Right lobe of liver (tissue), 6 donors: ENCODE measurements at places on chromosomes 7 and 10.

- no peak overlapping the region for H3K27ac ChIP-seq
- H3K4me1 ChIP-seq = no peaks in the 10 kb centered on the region
- no peaks in the 10 kb centered on the region for H3K27me3 ChIP-seq
- no peaks in the 10 kb centered on the region for H3K36me3 ChIP-seq
- DNase-seq = no peak
Observed at GRCh38 chr7:64753032-64753431, 41.2 kb upstream of the ZNF138 start.

DNA sequence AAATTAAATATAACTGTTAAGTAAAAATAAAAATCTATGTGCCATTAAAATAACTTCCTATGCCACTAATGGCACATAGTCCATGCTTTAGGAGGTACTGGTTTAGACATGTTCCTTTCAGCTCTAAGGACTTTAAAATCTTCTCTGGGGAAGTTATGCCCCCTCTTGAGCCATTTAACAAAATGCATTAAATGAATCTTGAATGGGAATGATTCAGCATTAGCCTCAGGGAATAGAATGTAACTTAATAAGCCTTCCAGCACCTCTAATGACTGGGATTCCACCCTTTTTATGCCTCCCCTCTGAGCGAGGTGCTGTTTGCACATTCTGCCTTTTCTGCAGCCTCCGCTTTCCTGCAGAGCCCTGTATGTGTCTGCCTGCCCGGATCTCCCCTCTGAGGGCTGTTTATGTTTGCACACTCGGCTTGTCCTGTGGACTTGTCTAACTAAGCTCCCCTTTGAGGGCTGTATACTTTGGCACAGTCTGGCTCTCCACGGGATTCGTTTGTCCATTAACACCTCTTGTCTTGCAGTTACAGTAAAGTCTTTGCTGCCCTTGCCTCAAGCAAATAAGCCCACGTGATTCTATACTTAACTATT is 108.4 kb upstream of the HPS1 start:
- no peaks in the 10 kb centered on the region for H3K27me3 ChIP-seq
- no peak overlapping the region for H3K4me3 ChIP-seq
- no peaks in the 10 kb centered on the region for H3K36me3 ChIP-seq
- no peak for DNase-seq
- H3K4me1 ChIP-seq = no peaks in the 10 kb centered on the region
- H3K27ac ChIP-seq = no peak overlapping the region

DNA sequence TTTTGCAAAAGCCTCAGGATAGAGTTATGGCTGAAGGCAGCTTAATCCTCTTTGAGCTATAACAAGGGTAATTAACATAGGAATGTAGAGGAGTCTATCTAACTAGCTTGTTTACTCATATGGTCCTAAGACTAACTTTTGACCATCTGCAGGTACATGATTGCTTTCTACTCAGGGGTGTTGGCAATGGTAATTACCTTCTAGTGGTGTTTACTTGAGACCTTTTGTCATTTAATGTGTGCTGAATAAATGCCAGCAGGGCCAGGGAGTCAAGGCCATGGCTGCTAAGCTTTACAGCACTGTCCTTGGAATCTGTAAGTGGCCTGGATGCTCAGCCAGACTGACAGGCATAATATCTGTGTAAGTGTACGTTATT is 1325.0 kb downstream of the XPNPEP1 start:
- H3K27ac ChIP-seq = no peak overlapping the region
- DNase-seq = no peak
- H3K27me3 ChIP-seq = no peaks in the 10 kb centered on the region
- no peak overlapping the region for H3K4me3 ChIP-seq

- no peak overlapping the region for H3K4me3 ChIP-seq
- H3K27ac ChIP-seq = no peak overlapping the region
- H3K27me3 ChIP-seq = no peaks in the 10 kb centered on the region
- DNase-seq = no peak
Observed at GRCh38 chr10:117955176-117955575, 91.6 kb downstream of the RAB11FIP2 start.

GRCh38 chr10:131806646-131807317 is 94.0 kb upstream of the PPP2R2D start:
- no peaks in the 10 kb centered on the region for H3K4me1 ChIP-seq
- no peaks in the 10 kb centered on the region for H3K27me3 ChIP-seq
- H3K27ac ChIP-seq = no peak overlapping the region
- H3K4me3 ChIP-seq = no peak overlapping the region
- H3K36me3 ChIP-seq = no peaks in the 10 kb centered on the region

DNA sequence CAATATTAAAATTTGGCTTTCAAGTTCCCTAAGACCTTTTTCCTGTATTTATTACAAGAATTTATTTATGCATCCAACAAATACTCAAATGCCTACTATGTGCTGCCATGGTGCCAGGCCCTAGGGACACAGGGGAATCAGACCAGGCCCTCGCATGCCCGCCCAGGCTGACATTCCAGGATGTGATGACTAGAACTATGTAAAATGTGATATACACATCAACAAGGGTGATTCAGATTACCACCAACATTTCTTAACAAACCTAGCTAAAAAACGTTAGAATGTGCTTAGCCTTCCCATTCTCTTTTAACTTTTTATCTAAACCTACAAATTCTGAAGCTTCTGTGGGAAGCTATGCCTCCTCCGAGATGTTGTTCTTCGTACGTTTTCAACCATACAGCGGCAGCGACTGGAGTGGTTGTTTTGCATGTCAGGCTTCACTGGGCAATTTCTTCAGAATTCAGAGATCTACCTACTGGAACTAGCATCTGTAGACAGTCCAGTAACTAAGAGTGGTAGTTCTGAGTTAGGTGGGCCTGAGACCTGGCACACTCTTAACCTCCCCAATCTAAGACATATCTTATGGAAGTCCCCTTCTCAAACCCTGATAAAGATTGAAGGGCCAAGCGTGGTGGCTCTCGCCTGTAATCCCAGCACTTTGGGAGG is 22.1 kb downstream of the GNA12 start:
- no peak overlapping the region for H3K4me3 ChIP-seq
- DNase-seq = no peak
- no peak overlapping the region for H3K27ac ChIP-seq
- no peaks in the 10 kb centered on the region for H3K27me3 ChIP-seq
- no peaks in the 10 kb centered on the region for H3K36me3 ChIP-seq

DNA sequence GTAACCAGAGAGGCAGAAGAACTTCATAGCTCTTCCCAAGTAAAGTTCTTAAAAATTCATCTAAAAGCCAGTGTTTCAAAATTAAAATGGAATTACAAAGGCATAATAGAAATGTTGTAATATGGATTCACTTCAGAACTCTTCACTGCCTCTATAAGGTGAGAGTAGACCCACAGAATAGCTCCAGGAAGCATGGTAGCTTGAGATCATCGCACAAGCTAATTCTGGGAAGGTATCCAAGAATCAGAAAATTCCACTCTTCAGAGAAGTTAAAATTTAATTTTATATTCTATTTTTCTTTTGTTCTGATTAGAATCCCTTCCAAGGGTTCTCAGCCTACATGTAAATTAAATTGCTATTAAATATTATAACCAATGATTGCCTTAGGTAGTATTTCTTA is 1.5 kb upstream of the DHX32 start:
- no peak overlapping the region for H3K27ac ChIP-seq
- no peaks in the 10 kb centered on the region for H3K4me1 ChIP-seq
- no peak overlapping the region for H3K4me3 ChIP-seq
- no peak for DNase-seq
- H3K36me3 ChIP-seq = no peaks in the 10 kb centered on the region

GRCh38 chr10:34297541-34298345 is 517.4 kb downstream of the PARD3 start:
- no peak overlapping the region for H3K27ac ChIP-seq
- DNase-seq = no peak
- H3K36me3 ChIP-seq = no peaks in the 10 kb centered on the region
- H3K4me3 ChIP-seq = no peak overlapping the region
- no peaks in the 10 kb centered on the region for H3K4me1 ChIP-seq

- H3K36me3 ChIP-seq = no peaks in the 10 kb centered on the region
- H3K4me3 ChIP-seq = no peak overlapping the region
- no peak for DNase-seq
Observed at GRCh38 chr7:105803429-105803736, 73.0 kb downstream of the ATXN7L1 start.

GRCh38 chr7:21175714-21176113 is 252.2 kb upstream of the SP4 start:
- H3K27ac ChIP-seq = no peak overlapping the region
- no peak for DNase-seq
- H3K4me3 ChIP-seq = no peak overlapping the region
- H3K4me1 ChIP-seq = no peaks in the 10 kb centered on the region
- no peaks in the 10 kb centered on the region for H3K36me3 ChIP-seq
- H3K27me3 ChIP-seq = no peaks in the 10 kb centered on the region

GRCh38 chr10:31778627-31779026 is 150.0 kb downstream of the ARHGAP12 start:
- H3K4me1 ChIP-seq = no peaks in the 10 kb centered on the region
- H3K36me3 ChIP-seq = no peaks in the 10 kb centered on the region
- H3K27ac ChIP-seq = no peak overlapping the region
- no peak overlapping the region for H3K4me3 ChIP-seq
- no peaks in the 10 kb centered on the region for H3K27me3 ChIP-seq

- no peaks in the 10 kb centered on the region for H3K36me3 ChIP-seq
- H3K4me3 ChIP-seq = no peak overlapping the region
- DNase-seq = no peak
Observed at GRCh38 chr7:102451371-102452054, 13.2 kb downstream of the ALKBH4 start.

DNA sequence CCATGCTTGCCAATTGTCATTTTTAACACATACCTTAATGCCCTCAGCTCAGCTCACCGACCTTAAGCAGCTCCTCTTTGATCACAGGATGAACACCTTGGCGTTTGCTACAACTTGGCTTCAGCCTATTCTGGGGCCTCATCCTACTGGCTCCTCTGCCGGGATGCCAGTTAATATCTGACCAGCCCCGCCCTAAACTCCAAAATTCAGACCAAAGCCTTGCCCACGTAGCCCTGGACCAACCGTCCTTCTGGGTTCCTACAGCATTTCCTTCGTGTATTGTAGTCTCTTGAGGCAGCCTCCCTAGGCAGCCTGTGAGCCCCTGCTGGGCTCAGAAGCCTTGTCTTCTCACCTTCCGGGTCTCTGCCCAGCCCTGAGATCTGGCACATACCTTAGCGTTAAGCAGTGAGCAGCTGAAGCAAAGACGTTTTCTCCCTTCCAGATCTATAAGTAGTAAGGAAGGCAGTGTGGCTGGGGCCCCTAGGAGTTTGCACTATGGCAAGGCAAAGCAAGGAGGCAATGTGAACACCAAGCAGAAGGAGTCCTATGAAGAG is 836 bp downstream of the ENO4 start:
- H3K36me3 ChIP-seq = no peaks in the 10 kb centered on the region
- H3K27me3 ChIP-seq = no peaks in the 10 kb centered on the region
- no peak overlapping the region for H3K27ac ChIP-seq
- peaks cover 11% of the 10 kb centered on the region for H3K4me1 ChIP-seq

GRCh38 chr10:497289-497688 is 192.2 kb downstream of the DIP2C start:
- no peak overlapping the region for H3K4me3 ChIP-seq
- no peaks in the 10 kb centered on the region for H3K27me3 ChIP-seq
- H3K4me1 ChIP-seq = no peaks in the 10 kb centered on the region

GRCh38 chr10:19250546-19250945 is 201.9 kb downstream of the MALRD1 start:
- no peaks in the 10 kb centered on the region for H3K4me1 ChIP-seq
- no peaks in the 10 kb centered on the region for H3K36me3 ChIP-seq
- no peak for DNase-seq
- H3K27ac ChIP-seq = no peak overlapping the region
- H3K4me3 ChIP-seq = no peak overlapping the region
- no peaks in the 10 kb centered on the region for H3K27me3 ChIP-seq

DNA sequence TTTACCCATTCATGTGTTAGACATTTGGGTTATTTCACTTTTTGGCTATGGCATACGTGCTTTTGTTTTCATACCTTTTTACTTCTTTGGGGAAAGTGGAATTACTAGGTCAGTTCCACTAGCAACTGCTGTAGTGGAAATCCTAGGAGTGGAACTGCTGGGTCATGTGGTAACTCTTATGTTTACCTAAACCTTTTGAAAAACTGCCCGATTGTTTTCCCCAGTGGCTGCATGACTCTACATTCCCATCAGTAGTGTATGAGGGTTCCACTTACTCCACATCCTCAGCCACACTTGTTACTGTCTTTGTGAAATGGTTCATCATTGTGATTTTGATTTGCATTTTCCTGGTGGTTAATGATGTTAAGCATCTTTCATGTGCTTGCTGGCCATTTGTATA is 82.3 kb downstream of the TAX1BP1 start:
- no peak overlapping the region for H3K4me3 ChIP-seq
- no peaks in the 10 kb centered on the region for H3K36me3 ChIP-seq
- no peak overlapping the region for H3K27ac ChIP-seq
- no peak for DNase-seq
- H3K4me1 ChIP-seq = no peaks in the 10 kb centered on the region

- no peaks in the 10 kb centered on the region for H3K4me1 ChIP-seq
- no peak for DNase-seq
- no peaks in the 10 kb centered on the region for H3K27me3 ChIP-seq
- no peak overlapping the region for H3K4me3 ChIP-seq
- no peak overlapping the region for H3K27ac ChIP-seq
- no peaks in the 10 kb centered on the region for H3K36me3 ChIP-seq
Observed at GRCh38 chr7:23385140-23385539, 85.2 kb downstream of the IGF2BP3 start.

DNA sequence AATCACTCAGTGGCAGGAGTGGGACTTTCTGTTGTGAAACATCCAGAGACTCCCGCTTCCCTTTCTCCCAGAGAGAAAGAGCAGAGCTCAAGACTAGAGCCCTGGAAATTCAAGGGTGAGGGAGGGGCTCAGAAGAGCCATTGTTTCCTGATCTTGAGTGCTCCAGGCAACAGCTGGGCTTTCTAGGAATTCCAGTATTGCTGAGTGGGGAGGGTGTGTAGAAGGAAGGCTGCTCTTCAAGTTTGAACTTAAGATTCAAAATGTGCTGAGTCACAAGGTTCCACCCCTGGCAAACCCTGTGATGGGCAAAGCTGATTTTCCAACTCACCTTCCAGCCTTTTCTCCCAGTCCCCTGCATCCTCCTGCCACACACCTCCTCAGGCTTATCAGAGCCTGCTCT is 42.3 kb upstream of the MSRB2 start:
- no peaks in the 10 kb centered on the region for H3K4me1 ChIP-seq
- no peaks in the 10 kb centered on the region for H3K27me3 ChIP-seq
- H3K27ac ChIP-seq = no peak overlapping the region
- H3K36me3 ChIP-seq = no peaks in the 10 kb centered on the region
- H3K4me3 ChIP-seq = no peak overlapping the region

- H3K27me3 ChIP-seq = no peaks in the 10 kb centered on the region
- no peaks in the 10 kb centered on the region for H3K36me3 ChIP-seq
- no peak for DNase-seq
- no peaks in the 10 kb centered on the region for H3K4me1 ChIP-seq
- H3K4me3 ChIP-seq = no peak overlapping the region
Observed at GRCh38 chr7:26937939-26938623, 73.7 kb upstream of the SKAP2 start.
